Central memory CD4-positive, alpha-beta T cell (primary cell): ENCODE measurements at places on chromosomes 16 and 17.

GRCh38 chr17:74527756-74528155 is 3.5 kb downstream of the CD300LB start:
- no peak for DNase-seq

DNA sequence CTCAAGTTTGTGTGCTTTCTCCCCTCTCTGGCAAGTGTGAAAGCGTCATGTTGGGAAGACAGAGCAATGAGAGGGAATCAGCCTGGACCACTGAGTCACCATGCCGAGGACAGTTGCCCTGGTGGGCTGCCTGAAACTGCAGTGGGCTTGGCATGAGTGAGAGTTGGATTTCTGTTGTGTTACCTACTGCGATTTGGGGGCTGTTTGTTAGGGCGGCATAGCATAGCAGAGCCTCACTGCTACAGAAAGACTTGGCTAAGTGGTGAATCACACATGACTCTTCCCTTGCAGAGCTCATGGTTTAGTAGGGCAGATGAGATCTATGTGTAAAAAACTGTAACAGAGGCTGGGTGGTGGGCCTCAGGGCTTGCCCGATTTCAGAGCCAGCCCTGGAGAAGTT is 324.6 kb downstream of the C16orf95 start:
- no peak for DNase-seq

- DNase-seq, result no peak
Observed at GRCh38 chr17:49834118-49834743, 13.6 kb downstream of the TAC4 start.

- no peak for DNase-seq
Observed at GRCh38 chr16:20136446-20136968, 62.8 kb upstream of the GPR139 start.

GRCh38 chr16:48432136-48432535 is 46.9 kb upstream of the SIAH1 start:
- no peak for DNase-seq

GRCh38 chr17:81176666-81177065 is 10.6 kb upstream of the AATK start:
- no peak for DNase-seq

GRCh38 chr16:9112166-9112843 is 20.9 kb downstream of the HAPSTR1 start:
- no peak for DNase-seq

DNA sequence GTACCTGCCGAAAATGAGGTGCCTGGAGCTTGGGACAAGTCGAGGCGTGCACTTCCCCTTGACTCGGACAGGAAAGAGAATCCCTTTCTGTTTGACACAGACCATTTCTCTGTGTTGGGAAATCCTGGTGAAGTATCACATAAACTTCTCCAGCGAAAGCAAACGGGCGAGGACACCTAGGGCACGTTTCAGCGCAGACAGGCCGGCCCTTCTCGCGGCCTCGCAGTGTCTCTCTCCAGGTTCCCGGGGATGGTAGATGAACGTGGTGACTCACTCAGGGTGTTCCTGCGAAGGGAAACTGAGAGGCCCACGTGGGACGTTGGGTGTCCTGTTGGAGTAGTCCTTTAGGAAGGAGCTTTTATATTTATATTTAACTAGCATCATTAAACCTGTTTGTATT is 36.3 kb upstream of the ZNF750 start:
- no peak for DNase-seq

DNA sequence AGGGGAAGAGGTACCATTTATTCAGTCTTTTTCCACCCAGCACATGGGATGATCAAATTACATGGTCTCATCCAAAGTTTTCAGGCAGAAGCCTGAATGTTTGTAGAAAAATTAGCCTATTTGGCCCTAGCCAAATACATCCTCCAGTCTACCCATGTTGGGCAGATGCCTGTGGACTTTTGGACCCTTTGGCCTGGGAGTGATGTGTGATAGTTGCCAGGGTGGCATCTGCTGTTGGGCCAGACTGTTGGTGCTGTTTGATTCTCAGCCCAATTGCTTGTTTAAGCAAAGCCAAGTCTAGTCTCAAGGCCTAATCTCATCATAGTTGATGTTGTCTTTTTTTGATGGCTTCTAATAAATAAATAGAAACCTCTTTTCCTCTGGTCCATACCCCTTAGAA is 419.0 kb downstream of the CDH13 start:
- DNase-seq, result no peak

DNA sequence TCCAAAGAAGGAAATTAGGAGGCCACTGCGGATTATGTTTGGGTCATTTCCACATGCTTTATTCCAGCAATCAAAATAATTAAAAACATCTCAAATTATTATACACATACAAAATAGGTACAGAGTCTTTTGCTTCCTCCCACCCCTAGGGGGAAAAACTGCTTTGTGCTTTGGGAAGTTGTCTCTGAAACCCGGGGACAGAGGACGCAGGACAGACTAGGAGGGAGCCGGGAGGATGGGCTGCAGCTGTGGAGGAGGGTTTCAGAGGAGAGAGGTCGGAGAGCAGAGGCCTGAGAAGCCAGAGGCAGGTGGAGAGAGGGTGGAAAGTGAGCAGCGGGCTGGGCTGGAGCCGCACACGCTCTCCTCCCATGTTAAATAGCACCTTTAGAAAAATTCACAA is 17.4 kb downstream of the COL1A1 start:
- DNase-seq, result no peak

DNA sequence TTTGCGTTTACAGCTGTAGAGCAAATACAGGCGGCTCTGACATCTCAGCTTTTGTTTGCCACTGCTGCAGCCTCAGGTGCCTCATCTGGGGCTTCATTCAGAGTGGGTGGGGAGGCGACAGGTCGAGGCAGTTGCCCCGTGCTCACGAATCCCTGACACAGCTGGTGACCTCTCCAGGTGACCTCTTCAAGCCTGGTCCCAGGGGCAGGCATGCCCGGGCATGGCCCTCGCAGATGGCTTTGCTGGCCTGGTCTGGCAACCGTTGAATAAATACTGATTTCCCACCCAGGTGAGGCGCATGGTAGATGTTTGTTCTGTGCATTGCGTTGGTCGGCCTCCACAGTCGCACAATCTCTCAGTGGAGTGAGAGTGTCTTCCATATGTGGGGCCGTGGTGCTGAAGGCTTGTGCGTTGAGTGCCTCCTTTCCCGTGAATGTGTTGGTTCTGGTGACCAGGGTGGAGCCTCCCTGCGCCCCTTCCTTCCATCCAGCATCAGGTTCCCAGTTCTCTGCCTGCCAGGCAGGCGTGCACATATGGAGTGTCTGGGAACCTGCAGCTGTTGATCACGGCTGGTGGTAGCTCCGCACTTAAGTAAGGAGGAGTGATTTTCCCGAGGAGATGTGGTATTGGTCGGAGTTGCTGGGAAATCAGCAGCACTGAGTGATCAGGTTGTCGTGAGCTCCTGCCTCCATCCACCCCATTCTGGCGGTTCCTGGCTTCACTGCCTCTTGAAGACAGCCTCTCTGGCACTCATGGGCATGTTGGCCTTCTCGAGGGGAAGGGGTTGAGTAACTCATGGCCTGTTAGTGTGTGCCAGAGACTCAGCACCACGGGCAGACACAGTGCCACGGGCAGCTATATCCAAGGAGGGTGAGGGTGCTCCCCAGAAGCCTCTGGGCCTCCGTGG is 149.7 kb downstream of the RPTOR start:
- DNase-seq, result no peak

DNA sequence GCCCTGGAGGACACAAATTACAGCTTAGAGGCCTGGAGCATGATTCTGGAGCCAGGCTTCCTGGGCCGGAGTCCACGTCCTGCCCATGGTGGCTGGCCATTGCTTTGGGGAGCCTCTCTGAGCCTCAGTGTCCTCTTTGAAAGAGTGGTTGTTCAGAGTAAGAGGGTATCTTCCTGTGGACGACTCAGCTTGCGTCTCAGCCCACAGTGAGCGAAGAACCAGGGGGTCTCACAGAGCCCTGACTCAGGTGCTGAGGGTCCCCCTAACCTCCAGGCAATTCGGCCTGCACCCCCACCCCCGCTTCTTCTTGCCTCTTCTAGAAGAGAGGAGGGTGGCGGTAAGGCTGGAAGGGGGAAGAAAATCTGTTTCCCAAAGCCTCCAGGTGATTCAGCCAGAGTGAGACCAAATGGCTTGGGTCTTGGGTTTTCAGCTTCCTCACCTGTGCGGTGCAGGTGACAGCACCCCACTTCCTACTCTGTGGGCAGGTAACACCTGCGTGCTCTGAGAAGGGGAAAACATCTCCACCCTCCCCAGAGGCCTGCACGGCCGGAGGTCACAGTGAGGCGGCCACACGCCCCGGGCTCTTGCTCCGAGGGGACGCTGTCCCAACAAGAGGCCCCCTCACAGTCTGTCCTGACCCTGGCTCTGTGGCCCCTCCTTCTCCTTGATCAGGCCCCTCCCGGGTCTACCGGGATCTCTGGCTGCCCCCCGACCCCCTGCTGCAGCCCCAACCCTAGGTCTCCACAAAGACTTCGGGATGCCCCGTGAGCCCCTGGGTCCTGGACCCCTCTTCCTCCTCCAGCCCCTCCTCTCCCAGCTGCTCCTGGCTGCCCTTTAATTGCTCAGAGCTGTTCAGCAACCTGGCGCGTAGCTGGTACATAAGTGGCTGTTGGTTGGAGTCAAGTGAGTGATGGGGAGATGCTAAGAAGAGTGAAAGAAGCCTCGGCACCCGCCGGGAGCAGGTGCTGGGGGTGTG is 119.2 kb downstream of the METRNL start:
- no peak for DNase-seq
